SHP77 (cell line): ENCODE measurements at places on chromosomes 3 and 15.

DNA sequence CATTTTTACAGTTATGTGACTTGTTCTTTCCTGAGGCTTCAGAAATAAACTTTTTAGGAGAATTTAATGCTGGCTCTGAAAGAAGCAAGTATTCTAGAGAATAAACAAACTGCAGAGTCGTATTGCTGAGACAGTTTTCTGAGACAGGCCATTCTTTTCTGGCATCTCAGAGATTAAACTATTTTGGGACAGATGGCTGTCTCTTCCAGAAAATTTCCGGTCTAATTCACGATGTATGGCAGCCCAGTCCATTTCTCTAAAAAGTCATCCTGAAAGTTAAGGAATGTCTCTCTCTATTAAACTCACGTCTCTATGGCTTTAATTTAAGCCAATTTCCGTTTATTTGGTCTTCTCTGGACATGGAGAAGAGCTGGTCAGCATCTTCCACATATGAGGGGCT is 208.6 kb downstream of the FEZF2 start:
- DNase-seq: no peak

DNA sequence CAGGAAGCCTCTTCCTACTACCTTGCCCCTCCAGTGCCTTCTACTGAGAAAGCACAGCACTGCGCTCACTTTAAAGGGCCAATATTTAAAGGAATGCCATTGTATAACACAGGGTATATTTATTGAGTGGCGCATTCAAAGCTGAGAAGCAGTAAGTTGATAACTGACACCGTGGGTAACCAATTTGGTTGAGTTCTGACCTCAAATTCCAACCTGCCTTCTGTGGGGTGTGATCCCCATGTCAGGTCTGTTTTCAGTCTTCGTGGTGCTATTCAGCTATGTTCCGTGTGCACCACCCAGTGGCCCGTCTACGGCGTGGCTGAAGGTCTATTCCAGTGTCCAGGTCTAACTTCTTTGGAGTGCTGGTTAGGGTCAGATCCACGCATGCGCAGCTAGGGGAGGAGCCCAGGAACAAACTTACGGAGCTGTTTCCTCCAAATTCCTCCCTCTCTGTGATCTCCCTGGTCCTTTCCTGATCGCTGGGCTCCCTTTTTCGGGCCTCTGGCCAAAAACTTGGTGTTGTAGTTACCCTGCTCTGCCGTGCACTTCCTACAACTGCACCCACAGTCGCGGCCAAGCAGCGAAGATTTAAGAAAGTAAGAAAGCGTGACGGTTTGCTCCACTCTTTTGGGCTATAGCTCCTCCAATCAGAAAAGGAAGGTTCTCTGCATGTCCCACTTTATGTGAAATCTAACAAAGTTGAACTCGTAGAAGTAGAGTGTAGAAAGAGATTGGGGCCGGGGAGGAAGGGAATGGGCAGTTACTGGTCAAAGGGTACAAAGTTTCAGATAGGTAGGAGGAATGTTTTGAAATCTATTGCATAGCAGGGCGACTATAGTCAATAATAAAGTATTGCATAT is 7.7 kb downstream of the LRRC2 start:
- no peak for DNase-seq

DNA sequence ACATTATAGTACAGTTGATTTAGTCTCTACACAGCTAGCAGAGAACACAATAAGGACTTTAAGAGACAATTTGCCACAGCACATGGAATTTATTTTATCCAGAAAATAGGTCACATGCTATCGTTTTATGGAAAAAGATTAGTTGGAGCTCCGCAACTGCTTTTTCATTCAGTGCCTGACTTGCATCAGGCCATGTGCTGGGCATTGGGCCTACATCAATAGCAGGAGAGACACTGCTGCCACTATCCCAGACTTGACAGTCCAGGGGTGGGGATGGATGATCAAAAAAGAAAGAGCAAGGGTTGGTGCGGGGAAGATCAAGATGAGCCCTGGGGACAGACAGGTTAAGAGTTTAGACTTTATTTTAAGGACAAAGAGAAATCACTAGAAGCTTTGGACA is 75.2 kb upstream of the C3orf80 start:
- no peak for DNase-seq

DNA sequence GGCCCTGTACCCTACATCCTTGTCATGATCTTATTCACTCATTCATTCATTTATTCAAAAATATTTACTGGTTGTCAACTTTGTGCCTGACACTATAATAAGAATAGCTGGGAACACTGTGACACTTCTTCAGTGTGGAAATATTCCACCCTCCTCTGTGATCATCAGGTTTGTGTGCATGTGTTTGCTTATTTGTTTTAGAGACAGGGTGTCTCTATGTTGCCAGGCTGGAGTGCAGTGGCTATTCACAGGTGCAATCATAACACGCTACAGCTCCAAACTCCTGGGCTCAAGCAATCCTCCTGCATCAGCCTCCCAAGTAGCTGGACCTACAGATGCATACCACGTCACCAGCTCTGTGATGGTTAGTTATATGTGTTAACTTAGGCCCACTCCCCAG is 50.0 kb upstream of the PLCL2 start:
- no peak for DNase-seq

- no peak for DNase-seq
Observed at GRCh38 chr3:81871358-81872155, 110.1 kb upstream of the GBE1 start.

GRCh38 chr3:100068826-100069225 is 45.5 kb downstream of the FILIP1L start:
- DNase-seq: peak; percentile 68

DNA sequence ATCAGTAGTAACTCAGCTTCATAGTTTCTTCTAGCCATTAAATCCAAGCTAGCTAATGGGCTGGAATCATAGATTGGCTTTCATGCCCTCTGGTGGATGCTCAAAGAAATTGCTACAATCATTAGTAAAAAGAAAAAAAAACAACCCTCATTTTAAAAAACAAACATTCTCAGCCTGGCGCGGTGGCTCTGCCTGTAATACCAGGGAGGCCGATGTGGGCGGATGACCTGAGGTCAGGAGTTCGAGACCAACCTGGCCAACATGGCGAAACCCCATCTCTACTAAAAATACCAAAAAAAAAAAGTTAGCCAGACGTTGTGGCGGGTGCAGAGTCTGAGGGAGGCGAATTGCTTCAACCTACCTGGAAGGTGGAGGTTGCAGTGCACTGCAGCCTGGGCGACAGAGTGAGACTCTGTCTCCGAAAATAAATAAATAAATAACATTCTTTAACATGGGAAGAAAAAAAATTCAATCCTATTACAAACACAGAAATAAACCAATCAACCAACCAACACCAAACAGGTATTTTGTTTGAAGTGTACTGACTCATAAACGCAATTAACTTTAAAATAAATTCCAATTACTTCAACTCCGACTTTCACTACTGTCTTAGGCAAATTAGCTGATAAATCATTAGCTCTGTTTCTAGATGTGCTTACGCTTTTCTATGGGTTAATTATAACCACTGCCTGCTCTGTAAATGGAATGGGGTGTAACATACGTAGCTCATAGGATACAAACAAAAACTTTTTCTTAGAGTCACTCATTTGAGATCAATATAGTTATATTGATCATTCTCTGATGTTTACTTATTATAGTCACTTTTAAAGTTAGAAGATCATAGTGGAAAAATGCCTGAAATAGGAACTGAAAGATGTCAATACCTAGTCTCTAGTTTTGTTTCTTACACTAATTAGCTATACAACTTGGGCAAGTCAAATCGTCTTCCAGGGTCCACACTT is 24.9 kb downstream of the TMEM207 start:
- DNase-seq: peak; percentile 7

DNA sequence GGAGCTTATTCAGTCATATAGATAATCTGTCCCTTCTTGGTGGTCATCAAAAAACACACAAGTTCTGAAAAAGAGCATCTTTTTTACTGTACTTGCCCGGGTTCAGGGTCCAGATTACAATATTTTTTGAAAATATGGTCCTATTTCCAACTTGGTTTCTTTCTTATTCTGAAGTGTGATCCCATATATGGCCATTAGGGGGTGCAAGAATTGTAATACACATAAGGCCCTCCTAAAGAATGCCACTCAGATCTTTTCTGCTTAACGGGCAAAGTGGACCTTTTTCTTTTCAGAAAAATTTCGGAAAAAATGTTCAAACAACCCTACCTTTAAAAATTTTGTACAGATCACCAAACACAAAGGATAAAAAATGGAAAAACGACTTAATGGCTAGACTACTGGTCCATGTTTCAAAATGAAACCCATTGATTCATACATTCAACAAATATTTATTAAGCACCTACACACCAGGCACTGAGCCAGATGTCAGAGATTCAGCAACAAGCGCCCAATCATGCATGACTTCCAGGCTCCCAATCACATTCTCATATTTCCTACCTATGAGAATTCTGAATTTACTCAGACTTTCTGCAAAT is 102.0 kb upstream of the MYRIP start:
- DNase-seq: peak; percentile 21

- no peak for DNase-seq
Observed at GRCh38 chr15:98878172-98878571, 129.4 kb downstream of the PGPEP1L start.

- no peak for DNase-seq
Observed at GRCh38 chr3:16072420-16073110, 101.9 kb upstream of the GALNT15 start.

DNA sequence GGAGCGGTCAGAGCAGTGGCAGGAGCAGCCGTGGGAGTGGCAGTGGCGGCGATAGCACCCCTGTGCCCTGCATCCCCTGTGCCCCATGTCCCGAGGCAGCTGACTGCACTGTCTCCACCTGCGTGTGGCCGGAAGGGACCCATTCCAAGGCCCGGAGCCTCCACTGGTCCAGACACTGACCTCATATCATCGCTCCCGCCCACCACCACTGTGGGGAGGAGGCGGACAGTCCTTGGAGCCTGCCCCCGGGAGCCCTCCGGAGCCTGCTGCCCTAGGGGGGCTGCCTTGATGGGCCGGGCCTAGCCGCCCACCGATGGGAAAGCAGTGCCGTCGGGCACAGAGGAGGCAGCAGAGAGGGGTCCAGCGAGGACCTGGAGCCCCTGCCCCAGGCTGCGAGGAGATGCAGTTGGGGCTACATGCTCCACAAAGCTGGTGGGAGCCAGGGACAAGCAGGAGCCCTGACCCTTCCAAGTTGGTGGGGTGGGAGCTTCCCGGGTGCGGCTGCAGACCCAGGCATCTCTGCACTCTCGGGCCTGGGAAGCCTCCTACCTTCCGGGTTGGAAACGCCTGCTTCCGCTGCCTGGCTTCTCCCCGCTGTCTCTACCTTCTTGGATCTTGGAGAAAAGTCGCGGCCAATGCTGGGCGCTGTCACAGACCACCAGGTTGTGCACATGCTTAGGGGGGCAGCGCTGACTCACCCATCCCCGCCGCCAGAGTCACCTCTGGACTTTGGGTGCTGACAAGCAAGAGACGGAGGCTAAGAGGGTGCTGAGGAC is 283.2 kb upstream of the ROBO1 start:
- no peak for DNase-seq

DNA sequence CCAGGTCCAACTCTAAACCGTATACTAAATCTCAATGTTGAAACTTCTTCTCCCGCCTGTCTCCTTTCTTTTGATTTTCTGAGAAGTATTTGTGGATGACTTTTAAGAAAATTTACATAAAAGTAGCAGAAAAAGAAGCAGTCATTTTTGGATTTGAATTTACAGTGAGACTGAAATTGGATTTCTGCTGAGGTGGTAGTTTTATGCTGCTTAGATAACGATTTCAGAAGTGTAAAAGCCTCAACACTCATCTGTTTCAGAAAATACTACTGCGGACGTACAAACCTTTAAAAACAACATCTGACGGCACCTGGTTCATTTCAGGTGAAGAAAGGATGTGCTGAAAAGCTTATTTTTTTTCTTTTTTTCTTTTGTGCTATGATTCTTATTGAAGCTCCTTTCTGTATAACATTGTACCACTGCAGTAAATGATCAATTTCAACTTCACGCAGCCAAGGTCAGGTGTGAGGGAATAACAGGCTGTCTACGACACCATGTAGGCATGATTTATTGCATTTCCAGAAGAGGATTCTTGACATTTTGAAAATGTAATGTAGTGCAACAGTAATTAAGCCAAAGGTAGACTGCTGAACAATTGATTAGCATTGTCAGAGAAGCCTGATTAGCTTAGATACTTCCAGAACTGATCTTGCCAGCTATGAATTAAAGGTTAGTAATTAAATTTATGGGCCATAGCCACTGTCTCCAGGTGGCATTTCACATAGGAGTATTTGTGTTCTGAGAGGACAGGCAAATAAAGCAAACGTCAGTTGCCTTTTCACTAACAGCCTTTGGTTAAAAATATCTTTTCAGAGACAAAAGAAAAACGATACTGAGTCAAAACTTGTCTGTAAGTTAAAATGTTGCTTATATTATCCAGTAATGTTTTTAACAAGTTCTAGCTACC is 134.6 kb upstream of the KBTBD8 start:
- peak; percentile 86 for DNase-seq

DNA sequence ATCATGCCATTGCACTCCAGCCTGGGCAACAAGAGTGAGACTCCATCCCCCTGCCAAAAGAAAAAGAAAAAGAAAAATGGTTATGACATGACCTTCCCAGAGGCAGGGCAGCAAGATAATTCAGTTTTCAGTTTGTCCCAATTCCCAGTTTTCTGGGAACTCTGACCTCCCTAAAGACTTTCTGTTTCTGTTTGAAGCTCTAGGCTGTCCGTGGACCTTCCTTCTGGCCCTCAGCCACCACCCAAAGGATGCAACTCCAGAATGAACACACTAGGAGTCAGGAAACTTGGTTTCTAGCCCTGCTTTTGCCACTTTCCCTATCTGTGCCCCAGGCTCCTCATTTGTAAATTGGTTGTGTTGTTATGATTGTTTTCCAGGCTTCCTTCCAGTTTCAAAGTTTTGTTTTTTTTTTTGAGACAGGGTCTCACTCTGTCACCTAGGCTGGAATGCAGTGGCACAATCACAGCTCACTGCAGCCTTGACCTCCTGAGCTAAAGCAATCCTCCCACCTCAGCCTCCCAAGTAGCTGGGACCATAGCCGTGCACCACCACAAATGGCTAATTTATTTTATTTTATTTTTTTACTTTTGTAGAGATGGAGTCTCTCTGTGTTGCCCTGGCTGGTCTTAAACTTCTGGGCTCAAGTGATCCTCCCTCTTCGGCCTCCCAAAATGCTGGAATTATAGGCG is 68.6 kb downstream of the CDC25A start:
- no peak for DNase-seq

DNA sequence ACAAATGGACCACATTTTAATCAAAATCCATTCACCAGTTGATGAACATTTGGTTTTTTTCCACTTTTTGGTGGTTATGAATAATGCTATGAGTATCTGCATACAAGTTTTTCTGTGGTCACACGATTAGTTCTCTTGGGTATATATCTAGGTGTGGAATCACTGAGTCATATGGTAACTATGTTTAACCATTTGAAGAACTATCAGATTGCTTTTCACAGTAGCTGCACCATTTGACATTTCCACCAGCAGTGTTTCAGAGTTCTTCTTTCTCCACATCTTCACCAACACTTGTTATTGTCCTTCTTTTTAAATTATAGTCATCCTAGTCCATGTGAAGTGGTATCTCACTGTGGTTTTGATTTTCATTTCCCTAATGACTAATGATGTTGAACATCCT is 33.3 kb upstream of the ATG7 start:
- no peak for DNase-seq
